Smooth muscle cell of the pulmonary artery (primary cell): ENCODE measurements at places on chromosomes 12 and 14. TPM values are rescaled to one million over a fixed set of nuclear protein-coding genes. Genes with fewer than 3 reads are reported as not detected.

Gene CHGA
- total RNA-seq, result not detected in 2 replicates

Gene ZNF410
- total RNA-seq, result 55.5 and 57.1 TPM in 2 replicates

Gene SBNO1
- total RNA-seq, result 33.0 and 34.3 TPM in 2 replicates

Gene B4GALNT1
- 6.4 and 14.5 TPM in 2 replicates for total RNA-seq

Gene PAH
- total RNA-seq, result not detected in 2 replicates
